Cardiac septum (tissue), 1 donor: ENCODE measurements at places on chromosomes 2 and 18. TPM values are rescaled to one million over a fixed set of nuclear protein-coding genes. Genes with fewer than 3 reads are reported as not detected.

SIX2 gene
- 0.89 TPM for total RNA-seq

TRIB2 gene
- total RNA-seq = 49.9 TPM

GPR45 gene
- total RNA-seq = not detected

PSMA8 gene
- not detected for total RNA-seq

PPP1R7 gene
- 77.7 TPM for total RNA-seq

SERPINB4 gene
- total RNA-seq = not detected

PLEK gene
- 3.7 TPM for total RNA-seq

CHRNA1 gene
- total RNA-seq = 0.94 TPM

DSC2 gene
- total RNA-seq = 26.7 TPM

LYG1 gene
- 0.57 TPM for total RNA-seq

UGGT1 gene
- 28.0 TPM for total RNA-seq

NEURL3 gene
- total RNA-seq = not detected

ARHGAP25 gene
- total RNA-seq = 5.2 TPM

ADI1 gene
- 135 TPM for total RNA-seq

TEKT4 gene
- total RNA-seq = 0.32 TPM

HOXD4 gene
- total RNA-seq = 0.70 TPM

SGPP2 gene
- total RNA-seq = 1.0 TPM

SRD5A2 gene
- not detected for total RNA-seq

TRAK2 gene
- total RNA-seq = 259 TPM

ANKRD53 gene
- total RNA-seq = 0.38 TPM

TXNDC2 gene
- total RNA-seq = not detected

ANKRD23 gene
- 10.6 TPM for total RNA-seq

TSPYL6 gene
- total RNA-seq = 0.11 TPM

LAMA3 gene
- 3.0 TPM for total RNA-seq

MPP4 gene
- not detected for total RNA-seq

DSG3 gene
- total RNA-seq = not detected

SP100 gene
- total RNA-seq = 46.3 TPM

PFN4 gene
- 1.0 TPM for total RNA-seq

TEX44 gene
- total RNA-seq = not detected

BIRC6 gene
- total RNA-seq = 57.0 TPM

NPAS2 gene
- total RNA-seq = 54.0 TPM

ZC3H15 gene
- 36.8 TPM for total RNA-seq

ABCG8 gene
- not detected for total RNA-seq

UGT1A8 gene
- total RNA-seq = not detected

RAB17 gene
- 3.5 TPM for total RNA-seq

DYNAP gene
- total RNA-seq = not detected

CLEC4F gene
- 0.13 TPM for total RNA-seq

ACKR3 gene
- 36.6 TPM for total RNA-seq

ITGB6 gene
- total RNA-seq = 0.05 TPM

PJVK gene
- total RNA-seq = 1.6 TPM

KCNF1 gene
- 0.27 TPM for total RNA-seq

HTR2B gene
- total RNA-seq = 2.9 TPM

FRZB gene
- 4.3 TPM for total RNA-seq

TTN gene
- total RNA-seq = 4,176 TPM

GALR1 gene
- 0.08 TPM for total RNA-seq

LYPD6 gene
- 0.16 TPM for total RNA-seq

TRIP12 gene
- total RNA-seq = 222 TPM

CCDC141 gene
- 162 TPM for total RNA-seq

CD207 gene
- 0.16 TPM for total RNA-seq

FAM168B gene
- 90.3 TPM for total RNA-seq

CAPN13 gene
- total RNA-seq = not detected

MGAT4A gene
- total RNA-seq = 16.3 TPM

EGR4 gene
- total RNA-seq = not detected

ACMSD gene
- total RNA-seq = not detected

REG3G gene
- total RNA-seq = not detected

MERTK gene
- 5.8 TPM for total RNA-seq

MAP2 gene
- total RNA-seq = 42.1 TPM

PLB1 gene
- 2.0 TPM for total RNA-seq

DCDC2C gene
- not detected for total RNA-seq
